ENCODE measurements at places on chromosomes 16 and 17.

DNA sequence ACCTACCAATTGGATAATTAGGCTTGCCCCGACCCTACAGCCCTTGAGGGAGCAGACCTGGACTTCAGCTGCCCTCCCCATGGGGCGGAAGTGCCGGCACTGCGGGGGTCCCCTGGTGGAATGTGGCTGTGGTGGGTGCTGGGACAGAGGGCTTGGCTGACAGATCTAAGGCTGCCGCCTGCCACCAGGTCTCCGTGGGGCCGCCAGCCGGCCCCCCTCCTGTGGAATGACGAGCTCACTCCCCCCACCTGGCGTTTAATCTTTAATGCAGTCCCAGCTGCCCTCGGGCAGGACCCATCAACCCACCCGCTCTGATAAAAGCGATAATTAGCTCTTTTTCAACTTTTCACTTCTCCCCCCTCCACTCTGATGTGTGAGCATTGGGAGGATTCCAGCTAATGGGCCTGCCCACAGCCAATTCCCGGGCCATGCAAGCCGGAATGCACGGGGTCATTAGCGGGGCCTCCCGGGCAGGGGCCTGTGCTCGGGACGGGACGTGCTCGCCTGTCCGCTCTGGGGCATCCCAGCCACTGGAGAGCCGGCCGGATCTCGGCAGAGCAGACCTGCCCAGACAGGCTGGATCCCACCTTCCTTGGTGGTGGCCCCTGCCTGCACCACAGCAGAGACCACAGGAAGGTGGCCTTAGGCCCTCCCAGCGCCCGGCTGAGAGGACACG is 28.3 kb upstream of the GOSR2 start:
- DNase-seq = no peak

DNA sequence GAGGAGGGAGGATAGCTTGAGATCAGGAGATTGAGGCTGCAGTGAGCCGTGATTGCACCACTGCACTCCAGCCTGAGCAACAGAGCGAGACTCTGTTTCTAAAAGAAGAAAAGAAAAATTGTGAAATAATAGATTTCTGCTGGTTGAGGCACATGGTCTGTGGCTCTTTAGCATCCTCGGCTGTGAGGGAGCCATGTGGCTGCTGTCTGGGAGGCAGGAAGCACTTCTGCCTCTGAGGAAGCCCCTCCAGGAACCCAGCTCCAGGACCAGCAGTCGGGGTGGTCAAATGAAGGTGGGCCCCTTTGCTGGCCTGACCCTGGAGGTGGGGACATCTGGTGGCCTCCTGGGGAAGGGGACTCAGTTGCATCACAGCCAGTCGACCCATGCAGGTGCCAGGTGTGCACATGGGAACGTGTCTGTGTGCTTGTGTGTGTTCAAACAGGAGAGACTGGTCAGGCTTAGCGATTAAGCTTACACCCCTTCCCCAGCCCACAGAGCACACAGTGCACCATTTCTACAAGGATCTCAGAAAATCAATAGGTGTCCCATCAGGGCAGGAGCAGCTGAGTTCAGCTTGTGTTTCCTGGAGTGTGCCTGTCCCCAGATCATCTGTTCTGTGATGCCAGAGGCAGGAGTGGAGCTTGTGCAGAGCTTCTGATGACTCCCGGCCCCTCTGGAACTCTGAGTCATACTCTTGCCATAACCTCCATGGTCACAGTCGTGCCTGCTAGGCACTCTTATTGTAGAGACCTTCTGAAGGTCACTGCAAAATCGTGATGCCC is 24.3 kb upstream of the MGAT5B start:
- DNase-seq = no peak

- DNase-seq = no peak
Observed at GRCh38 chr17:17051791-17052461, 9.7 kb downstream of the MPRIP start.

DNA sequence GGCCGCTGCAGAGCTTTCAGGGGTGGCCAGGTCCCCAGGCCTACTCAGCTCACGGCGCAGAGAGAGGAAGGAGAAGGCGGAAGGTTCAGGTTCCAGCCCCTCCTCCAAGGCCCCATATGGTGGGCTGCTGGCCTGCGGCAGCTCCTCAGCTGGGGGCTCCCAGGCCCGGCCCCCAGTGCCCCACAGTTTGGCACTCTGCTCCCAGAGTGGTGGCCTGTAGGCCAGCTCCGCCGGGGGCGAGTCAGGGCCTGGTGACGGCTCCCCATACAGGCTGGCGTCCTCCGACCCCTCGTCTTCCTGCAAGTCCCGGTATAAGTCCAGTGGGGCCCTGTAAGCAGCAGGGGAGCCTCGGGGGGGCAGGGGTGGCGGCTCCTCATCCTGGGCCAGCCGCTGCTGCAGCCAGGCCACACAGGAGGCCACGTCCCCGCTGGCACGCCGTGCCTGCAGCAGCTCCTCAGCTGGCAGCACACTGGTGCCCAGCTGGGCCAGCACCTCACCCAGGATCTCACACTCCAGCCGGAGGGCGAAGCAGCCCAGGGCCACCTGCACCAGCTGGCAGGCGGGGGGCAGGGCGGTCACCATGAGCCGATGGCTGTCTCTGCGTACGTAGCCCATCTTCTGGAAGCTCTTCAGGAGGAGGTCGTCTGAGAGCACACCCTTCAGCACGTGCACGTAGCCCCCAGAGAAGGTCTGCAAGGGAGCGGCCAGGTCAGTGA is 3.7 kb downstream of the SPATA2L start:
- DNase-seq = no peak
